A375 (cell line): ENCODE measurements at places on chromosomes 6 and 20. TPM values are rescaled to one million over a fixed set of nuclear protein-coding genes. Genes with fewer than 3 reads are reported as not detected.

NOX3 gene
- total RNA-seq: 0.93 and 1.2 TPM in 2 replicates

GABRR1 gene
- total RNA-seq: not detected in 2 replicates

CST11 gene
- total RNA-seq: not detected in 2 replicates

FAM184A gene
- total RNA-seq: 3.2 and 4.3 TPM in 2 replicates

EGFL8 gene
- 5.5 and 12.9 TPM in 2 replicates for total RNA-seq

OXT gene
- not detected in 2 replicates for total RNA-seq

SERINC3 gene
- 77.9 and 91.0 TPM in 2 replicates for total RNA-seq

SLC17A9 gene
- total RNA-seq: 19.3 and 19.8 TPM in 2 replicates

SYNDIG1 gene
- total RNA-seq: 0.03 TPM in 1 of 2 replicates, not detected in the other

OR2H1 gene
- not detected in 2 replicates for total RNA-seq

SSTR4 gene
- total RNA-seq: not detected in 2 replicates

RPS21 gene
- total RNA-seq: 2,047 and 2,469 TPM in 2 replicates

RIPPLY2 gene
- 0.11 TPM in 1 of 2 replicates, not detected in the other for total RNA-seq
